ENCODE measurements at places on chromosomes 3 and 15. TPM values are rescaled to one million over a fixed set of nuclear protein-coding genes. Genes with fewer than 3 reads are reported as not detected.

Gene SLC24A5
- total RNA-seq = not detected

Gene RAB11A
- total RNA-seq = 263 TPM

Gene PLA1A
- total RNA-seq = not detected

Gene ANKRD63
- total RNA-seq = 0.72 TPM

Gene SMAD6
- total RNA-seq = 45.9 TPM

Gene SIDT1
- not detected for total RNA-seq

Gene GCNT3
- total RNA-seq = not detected

Gene RYR3
- not detected for total RNA-seq

Gene ALDH1A2
- total RNA-seq = 0.98 TPM

Gene WDR72
- 0.03 TPM for total RNA-seq

Gene ACAD9
- total RNA-seq = 70.9 TPM

Gene FSD2
- not detected for total RNA-seq

Gene FOXL2NB
- total RNA-seq = 11.4 TPM

Gene P2RY1
- 0.08 TPM for total RNA-seq
